IgD-negative memory B cell (primary cell): ENCODE measurements at places on chromosomes 5 and 9. TPM values are rescaled to one million over a fixed set of nuclear protein-coding genes. Genes with fewer than 3 reads are reported as not detected.

NDUFAF2 gene
- 21.1 TPM for polyA plus RNA-seq

LRRTM2 gene
- not detected for polyA plus RNA-seq

SLC6A3 gene
- not detected for polyA plus RNA-seq

ENHO gene
- polyA plus RNA-seq, result not detected

SLC6A19 gene
- not detected for polyA plus RNA-seq

GRM6 gene
- polyA plus RNA-seq, result not detected

UBE2QL1 gene
- not detected for polyA plus RNA-seq

ITK gene
- 5.6 TPM for polyA plus RNA-seq

SYNPO gene
- 4.8 TPM for polyA plus RNA-seq

SREK1 gene
- polyA plus RNA-seq, result 25.9 TPM

PDZD2 gene
- polyA plus RNA-seq, result 0.16 TPM

HNRNPAB gene
- polyA plus RNA-seq, result 70.6 TPM

HRH2 gene
- polyA plus RNA-seq, result 0.49 TPM

ARL14EPL gene
- polyA plus RNA-seq, result 0.69 TPM

PHF24 gene
- 0.06 TPM for polyA plus RNA-seq

APBA1 gene
- polyA plus RNA-seq, result not detected

SLC46A2 gene
- not detected for polyA plus RNA-seq

MYOZ3 gene
- not detected for polyA plus RNA-seq

SLC6A7 gene
- not detected for polyA plus RNA-seq

UGT3A1 gene
- not detected for polyA plus RNA-seq

ERCC6L2 gene
- polyA plus RNA-seq, result 32.5 TPM

ARID3C gene
- not detected for polyA plus RNA-seq

PCDHB14 gene
- polyA plus RNA-seq, result not detected
